Fibroblast of skin of back (primary cell): ENCODE measurements at places on chromosomes 6 and 20.

DNA sequence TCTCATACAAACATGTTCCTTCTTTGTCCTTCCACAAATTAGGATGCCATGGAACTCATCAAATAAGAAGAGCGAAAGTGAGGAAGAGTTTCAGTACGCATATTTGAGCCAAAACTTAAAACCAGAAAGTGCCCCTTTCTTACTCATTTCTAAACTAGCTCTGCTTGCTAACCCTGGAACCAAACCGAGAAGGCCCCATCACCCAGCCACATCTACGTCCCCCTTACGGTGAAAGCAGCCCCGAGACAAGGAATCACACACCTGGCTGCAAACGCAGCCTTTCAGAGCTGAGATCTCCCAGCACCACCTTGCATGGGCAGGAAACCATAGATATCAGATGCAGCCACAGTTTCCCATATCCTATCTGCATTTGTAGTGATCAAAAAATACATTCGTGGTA lies 28.5 kb downstream of the TRERF1 start:
- DNase-seq, result no peak

DNA sequence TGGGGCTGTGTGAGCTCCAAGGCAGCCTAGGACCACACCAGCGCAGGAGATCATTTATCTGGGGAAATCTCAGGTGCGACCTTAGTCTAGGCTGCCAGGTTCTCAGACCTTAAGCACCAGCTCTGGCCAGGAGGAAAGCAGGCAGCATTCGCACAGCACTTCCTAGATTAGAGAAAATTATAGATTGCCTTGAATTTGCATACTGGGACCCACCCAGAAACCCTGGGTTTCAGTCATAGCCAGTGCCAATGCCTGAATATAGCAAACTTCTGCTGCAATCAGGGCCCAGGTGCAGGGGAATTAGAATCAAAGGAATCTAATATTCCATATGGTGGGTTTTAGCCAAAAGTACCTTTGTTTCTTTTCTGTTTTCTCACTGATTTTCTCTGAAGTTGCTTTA lies 204.3 kb upstream of the CST7 start:
- DNase-seq, result no peak

- DNase-seq, result no peak
These were observed 8.0 kb downstream of the SLC22A3 start for GRCh38 chr6:160356074-160356744.

DNA sequence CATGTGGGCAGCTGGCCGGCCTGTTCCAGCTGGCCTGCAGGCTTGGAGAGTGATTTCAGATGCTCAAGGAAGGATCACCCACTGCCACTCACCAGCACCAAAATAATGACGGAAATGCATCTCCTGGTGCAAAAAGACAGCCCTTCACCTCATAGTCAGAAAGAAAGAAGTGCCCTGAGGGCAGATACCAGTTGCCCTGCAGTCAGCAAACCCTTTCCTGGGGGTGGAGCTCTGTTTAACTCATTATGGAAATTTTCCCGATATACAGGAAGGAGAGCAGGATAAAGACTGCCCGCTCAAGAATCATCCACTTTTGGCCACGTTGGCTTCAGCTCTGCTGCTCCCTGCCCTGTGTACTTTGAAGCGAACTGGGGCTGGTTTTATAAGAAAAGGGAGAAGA lies 127.9 kb downstream of the GRM4 start:
- DNase-seq, result no peak

DNA sequence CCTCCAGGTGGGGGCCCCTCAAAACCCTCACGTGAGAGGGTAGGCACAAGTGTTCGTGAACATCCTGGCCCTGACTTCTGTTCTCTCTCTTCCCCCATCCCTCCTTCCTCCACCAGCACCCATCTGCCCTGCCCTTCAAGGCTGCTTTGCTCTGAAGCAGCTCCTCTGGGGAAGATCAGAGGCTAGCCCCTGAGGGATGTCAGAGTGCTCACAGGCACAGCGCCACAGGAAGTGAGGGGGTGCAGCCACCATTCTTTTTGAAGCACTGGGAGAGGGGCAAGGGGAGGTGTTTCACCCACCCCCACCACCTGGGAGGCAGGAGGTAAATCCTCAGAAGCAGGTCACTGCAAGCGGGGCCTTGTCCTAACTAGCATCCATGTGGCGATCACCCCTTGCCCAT lies 11.4 kb downstream of the MOCS1 start:
- DNase-seq, result no peak

DNA sequence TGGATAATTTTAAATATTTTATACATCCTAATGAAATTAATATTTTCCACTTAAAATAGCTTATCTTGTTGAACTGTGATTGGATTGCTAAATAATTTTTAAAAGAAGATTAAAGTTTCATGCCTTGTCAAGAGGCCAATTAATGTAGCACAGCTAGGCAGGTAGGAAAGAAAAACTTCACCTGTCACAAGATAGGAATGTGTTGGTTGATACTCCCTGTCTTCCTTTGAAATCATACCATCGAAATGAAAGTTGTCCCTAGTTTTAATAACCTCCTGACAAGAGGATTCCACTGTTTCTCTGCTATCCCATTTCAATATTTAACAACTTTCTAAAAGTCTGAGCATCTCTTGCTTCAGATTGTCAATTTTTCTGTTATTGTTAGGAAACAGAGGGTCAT lies 80.8 kb downstream of the BMP6 start:
- DNase-seq, result no peak

GRCh38 chr20:2088891-2089290 lies 12.7 kb upstream of the STK35 start:
- no peak for DNase-seq

- DNase-seq, result no peak
These were observed 30.7 kb upstream of the NAA20 start for GRCh38 chr20:19986419-19986818.

GRCh38 chr20:32538526-32538939 lies 46.6 kb downstream of the NOL4L start:
- DNase-seq, result peak; percentile 62

DNA sequence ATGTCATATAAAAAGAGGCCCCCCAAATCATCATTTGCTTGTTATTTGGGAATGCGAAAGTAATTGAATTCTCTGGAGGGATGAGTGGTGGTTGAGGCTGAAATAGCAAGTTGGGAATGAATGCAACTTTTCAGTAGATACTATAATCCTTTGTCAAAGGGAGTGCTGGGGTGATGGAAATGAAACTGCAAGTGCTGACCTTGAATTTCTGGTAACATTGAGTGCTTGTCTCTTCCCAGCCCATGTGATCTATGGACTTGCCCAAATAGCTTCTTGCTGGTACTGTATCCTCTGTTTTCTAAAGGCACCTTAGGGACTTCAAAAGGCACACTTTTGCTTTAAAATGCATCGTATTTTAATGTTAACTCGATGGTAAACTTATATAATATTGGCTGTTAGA lies 14.8 kb downstream of the PAQR8 start:
- no peak for DNase-seq

DNA sequence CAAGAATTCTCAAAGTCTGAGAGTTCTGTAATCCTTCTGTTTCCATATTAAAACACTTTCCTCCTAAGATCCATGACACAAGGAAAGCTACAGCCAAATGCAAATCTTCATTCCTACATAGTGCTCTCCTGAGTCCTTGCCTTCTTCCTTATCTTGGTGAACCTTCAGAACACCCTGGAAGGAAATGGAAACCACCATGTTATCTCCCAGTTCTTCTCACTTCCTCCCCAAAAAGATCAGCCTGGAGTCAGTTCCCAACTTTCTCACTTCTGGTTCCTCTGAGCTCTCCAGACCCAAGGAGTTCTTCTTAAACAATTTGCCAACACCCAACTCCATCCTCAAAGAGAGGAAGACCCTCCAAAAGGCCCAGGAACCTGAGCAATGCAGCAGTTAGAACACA lies 193.3 kb upstream of the CCN2 start:
- no peak for DNase-seq

- DNase-seq, result peak; percentile 11
These were observed 327.2 kb downstream of the ZFAND3 start for GRCh38 chr6:38146734-38147027.

- DNase-seq, result no peak
These were observed 59.5 kb downstream of the RAMACL start for GRCh38 chr6:166526937-166527336.

- no peak for DNase-seq
These were observed 156.7 kb upstream of the LRFN2 start for GRCh38 chr6:40743690-40744446.

DNA sequence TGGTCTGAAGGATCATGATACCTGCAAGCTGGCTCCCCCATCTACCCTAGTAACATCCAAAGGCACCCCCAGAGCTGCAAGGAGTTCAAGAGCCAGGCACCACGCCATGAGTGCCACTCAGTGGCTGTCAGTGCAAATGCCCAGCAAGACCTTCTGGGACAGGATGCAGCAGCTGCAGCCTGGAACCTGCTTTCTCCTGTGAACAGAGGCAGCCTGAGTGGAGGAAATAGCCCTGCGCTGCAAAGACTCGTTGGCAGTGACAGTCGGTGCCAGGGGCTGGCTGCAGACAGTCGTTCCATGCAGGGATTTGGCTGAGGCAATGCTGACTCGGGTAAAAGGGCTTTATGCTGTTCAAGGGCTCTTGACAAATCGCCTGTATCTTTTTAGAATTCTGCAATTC lies 15.7 kb upstream of the SSTR4 start:
- no peak for DNase-seq

DNA sequence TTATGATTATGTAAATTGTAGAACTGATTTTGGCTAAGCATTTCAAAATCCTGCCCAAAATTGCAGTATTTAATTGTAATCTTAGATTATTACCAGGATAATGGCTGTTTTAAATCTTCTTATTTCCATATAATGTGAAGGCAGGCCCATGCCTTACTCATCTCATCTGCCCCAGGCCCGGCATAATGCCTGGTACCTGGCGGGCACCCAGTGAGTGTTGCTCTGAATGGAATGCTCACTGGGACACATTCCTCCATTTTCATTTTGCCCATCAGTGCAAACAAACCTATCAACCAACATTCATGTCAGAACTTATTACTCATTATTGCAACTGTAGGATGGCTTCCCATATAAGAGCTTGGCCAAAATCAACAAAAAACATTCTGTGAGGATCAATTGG lies 22.8 kb downstream of the SAMD5 start:
- DNase-seq, result no peak

DNA sequence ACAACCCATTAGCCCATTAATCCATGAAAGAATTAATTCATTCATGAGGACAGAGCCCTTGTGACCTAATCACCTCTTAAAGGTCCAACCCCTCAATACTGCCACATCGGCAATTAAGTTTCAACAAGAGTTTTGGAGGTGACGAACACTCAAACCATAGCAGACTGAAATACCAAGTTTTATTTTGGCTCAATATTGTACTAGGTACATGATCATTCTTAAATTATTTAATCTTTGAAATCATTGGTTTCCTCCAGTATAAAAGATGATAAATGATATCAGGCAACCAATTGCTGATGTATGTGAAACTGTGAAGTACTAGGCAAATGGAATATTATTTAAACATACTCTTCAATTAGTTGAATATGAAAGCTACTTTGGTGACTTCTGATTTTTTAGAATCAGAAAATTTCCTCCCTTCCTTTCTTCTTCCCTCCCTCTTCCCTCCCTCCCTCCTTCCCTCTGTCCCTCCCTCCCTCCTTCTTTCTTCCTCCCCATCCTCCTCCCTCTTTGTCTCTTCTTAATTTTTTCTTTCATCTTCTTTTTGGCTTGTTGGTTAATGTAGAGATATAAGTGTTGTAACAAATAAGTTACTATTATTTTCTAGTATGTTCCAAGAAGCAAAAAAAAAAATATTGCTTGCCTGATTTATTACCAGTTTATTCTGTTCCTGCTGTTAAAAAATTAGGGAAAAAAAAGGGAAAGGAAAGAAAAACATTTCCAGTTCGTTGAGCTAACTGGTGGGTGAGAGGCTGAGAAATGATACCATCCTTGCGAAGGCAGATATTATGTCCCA lies 233.9 kb upstream of the ZNF217 start:
- no peak for DNase-seq

- peak; percentile 50 for DNase-seq
These were observed 3.7 kb upstream of the BEND6 start for GRCh38 chr6:56951049-56951831.

DNA sequence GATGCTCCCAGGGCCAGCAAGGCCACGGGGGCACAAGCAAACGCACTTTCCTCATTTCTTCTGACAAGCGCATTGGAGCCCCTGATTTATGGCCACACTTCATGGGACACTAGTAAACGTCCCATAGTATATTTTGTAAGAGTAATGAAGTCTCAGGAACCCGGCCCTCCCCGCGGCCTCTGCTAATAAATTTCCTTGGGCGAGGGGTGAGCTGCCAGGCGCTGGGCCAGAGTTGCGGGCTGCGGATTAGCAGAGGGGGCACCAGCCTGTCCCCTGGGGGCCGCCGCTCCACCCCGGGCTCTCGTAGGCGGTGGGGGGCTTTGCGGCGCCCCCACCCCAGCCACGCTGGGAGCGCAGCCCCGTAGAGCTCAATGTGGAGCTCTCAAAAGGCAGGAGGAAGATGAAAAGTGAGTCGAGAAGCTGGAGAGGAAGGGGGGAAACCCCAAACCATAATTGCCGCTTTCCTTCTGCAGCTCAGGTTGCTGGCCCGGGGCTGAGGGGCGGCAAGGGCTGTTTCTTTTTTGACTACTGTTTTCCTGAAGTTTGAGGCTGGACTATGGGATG lies 173.6 kb downstream of the CDC5L start:
- DNase-seq, result no peak

GRCh38 chr20:6007094-6007528 lies 46.7 kb downstream of the LRRN4 start:
- no peak for DNase-seq

- DNase-seq, result no peak
These were observed 73.0 kb downstream of the CD40 start for GRCh38 chr20:46191168-46191540.

DNA sequence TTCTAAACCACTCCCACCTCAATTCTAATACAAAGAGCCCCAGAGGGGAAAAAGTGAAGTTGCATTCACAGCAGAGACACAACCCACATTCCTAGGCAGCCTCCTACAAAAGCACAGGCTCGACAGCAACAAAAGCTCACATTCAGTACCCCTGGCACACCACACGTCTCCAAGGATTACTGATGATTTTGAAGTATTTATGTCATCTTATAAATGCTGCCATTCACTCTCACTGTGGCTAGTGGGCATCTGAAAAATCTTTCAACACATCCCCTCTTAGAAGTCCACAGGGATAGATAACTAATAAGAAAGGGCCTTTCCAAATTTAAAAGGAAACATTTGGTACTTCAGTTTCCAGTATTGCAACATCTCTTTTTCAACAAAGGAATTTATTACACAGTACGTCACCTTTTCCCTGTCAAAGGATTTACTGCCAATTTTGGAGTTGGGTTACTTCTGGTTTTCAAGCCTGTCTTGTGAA lies 146.7 kb downstream of the TASP1 start:
- peak; percentile 44 for DNase-seq

DNA sequence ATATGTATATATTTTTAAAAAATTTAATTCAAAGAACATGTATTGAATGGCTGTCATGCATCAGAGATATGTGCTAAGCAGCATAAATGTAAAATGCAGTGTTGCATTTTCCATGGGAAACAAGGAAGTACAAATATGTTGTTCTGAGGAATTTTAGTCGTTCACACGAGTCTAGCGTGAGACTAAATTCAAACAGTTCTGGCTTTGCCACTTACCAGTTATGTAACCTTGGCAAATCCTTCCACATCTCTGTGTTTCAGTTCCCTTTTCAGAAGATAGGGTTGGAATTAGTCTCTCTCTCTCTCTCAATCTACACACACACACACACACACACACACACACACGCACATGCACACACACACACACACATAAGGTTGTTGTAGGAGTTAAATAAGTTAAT lies 305.4 kb downstream of the UTRN start:
- no peak for DNase-seq

GRCh38 chr6:46090115-46091079 lies 39.4 kb upstream of the ENPP4 start:
- DNase-seq, result peak; percentile 48
